RKO (cell line): ENCODE measurements at places on chromosomes 4 and X.

GRCh38 chr4:177001271-177002175 is 208.8 kb upstream of the VEGFC start:
- DNase-seq = peak; percentile 62

- DNase-seq = peak; percentile 11
These were observed 84.6 kb upstream of the PACRGL start for GRCh38 chr4:20615486-20616260.

- peak; percentile 23 for DNase-seq
These were observed 64.2 kb downstream of the SPINK2 start for GRCh38 chr4:56757261-56757746.

- peak; percentile 56 for DNase-seq
These were observed 361.8 kb upstream of the GALNT7 start for GRCh38 chr4:172806841-172807240.

DNA sequence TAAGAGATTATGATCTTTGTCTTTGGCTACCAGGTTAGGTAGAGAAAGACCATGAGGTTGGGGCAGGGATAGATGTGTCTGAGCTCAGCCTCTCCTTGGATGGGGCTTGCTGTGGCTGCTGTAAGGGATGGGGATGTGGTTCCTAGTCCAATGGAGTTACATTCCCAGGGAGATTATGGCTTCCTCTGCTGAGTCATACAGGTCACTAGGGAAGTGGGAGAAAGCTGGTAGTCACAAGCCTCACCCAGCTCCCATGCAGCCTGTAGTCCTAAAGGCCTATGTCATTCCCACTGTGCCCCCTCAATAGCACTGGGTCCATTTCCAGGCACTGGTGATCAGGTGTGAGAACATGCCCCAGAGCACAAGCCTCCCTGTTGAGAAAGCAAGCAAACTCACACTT is 70.6 kb upstream of the CENPE start:
- DNase-seq = no peak

DNA sequence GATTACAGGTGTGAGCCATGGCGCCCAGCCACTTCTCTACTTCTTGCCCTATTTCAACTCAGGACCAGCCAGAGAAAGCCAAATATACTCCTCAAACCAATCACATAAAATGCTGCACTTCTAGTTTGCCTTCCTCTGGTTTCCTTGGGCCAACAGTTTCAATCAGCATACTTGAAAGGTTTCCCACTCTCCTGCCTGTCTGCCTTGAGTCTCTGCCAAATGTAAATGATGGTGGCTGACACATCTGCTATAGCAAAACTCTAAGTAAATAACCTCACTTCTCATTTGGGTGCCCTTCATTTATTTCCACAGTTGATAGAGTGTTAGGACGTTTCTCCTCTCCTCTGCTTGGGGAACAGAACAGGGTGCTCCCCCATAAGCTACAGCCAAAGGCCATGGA is 36.4 kb upstream of the PPA2 start:
- no peak for DNase-seq

GRCh38 chr4:7421356-7422150 is 13.2 kb downstream of the PSAPL1 start:
- no peak for DNase-seq

- DNase-seq = peak; percentile 98
These were observed 2.0 kb upstream of the TMPRSS11D start for GRCh38 chr4:67885762-67886161.

- no peak for DNase-seq
These were observed 3.7 kb upstream of the ZNF718 start for GRCh38 chr4:120616-121015.

DNA sequence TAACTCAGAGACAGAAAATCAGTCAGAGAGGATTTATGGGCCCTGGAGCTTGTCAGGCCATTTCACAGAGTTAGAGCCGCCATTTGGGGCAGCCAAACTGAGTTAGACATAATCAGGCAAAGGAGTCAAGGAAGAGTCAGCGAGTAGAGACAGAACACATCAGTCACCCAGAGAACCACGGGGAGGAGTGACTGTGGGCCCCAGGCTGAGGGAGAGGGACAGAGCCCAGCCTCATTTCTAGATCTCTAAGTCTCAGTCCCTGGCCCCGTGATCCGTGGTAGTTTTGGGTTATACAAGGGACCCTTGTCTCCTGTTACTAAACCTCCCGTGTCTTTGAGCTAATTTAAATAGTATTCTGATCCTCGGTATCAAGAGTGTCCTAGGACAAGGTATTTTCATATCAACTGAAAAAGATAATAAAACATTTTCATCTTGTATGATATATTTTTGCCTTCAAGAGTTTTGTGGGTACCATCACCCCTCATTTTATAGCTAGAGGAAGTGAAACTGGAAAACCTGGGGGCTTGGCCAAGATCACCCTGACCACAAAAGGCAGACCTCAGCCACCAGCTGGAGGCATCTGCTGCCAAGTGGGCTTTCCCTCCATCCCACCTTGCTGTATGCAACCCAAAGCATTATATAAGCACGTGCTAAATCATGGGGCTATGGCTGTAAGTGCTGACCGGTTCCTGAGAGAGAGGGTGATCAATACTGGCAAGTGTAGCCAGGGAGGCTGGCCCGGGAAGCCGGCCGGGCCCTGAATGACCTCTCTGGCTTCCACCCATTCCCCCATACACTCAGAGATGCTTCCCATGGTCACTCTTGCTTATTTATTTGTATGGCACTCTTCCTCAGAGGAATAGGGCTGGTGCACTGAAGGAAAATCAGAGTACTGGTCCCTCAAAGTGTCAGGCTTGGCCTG is 204.1 kb downstream of the BCOR start:
- no peak for DNase-seq

DNA sequence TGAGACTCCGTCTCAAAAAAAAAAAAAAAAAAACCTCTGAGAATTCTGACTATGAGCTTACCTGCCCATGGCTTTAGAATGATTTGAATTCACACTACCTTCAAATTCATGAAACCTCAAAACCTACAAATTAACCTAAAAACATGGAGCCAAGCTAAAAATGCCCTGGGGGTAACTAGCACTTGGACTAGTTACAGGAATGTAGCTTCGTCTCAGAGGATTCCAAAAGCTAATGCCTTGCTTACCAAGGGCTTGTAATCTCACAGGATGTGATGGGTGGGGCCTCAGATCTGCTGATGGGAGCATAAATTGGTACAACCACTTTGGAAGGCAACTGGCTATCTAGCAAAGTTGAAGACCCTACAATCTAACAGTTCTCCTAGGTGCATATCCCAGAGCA is 79.4 kb upstream of the SPRY1 start:
- DNase-seq = no peak
